T47D (cell line): ENCODE measurements at places on chromosomes 3 and 15.

DNA sequence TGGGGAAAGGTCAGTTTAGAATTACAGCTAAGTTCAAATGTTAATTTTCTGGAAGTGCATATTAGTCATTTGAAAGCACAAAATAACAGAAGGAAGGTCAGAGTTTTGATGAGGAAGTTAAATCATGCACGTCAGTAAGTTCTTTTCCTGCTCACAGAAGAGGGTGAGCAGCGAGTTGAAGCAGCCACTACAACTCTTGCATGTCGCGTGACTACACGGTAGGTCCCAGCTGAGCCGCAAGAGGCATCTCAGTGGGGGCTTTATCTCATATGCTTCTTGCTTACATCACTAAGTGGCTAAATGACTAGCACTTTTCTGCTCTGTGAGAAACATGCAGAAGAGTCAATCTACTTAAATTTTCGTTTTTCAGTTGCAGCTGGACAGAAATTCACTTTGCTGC lies 21.3 kb upstream of the SEC62 start:
- DNase-seq: no peak

DNA sequence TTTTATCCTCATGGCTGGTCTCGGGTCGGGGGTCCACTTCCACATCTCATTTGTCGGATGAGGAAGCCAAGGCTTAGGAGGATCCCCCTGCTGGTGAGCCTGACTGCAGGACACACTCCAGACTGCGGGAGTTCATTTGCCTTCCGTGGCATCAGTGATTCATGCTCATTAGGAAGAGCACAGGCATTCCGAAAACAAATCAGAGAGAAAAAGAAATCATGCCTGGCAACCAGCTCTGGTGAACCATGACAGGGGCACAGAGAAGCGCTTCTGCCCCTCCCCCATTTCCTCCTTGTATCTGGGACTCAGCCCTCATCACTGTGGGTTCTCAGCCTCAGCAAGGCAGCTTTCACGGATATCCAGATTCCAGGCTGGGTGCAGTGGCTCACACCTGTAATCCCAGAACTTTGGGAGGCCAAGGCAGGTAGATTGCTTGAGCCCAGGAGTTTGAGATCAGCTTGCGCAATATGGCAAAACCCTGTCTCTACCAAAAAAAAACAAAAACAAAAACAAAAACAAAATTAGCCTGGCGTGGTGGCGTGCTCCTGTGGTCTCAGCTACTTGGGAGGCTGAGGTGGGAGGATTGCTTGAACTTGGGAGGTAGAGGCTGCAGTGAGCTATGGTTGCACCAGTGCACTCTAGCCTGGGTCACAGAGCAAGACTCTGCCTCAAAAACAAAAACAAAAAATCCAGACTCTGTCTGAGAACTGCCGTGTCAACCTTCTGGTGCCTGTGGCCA lies 28.4 kb downstream of the IRAK2 start:
- DNase-seq: no peak

DNA sequence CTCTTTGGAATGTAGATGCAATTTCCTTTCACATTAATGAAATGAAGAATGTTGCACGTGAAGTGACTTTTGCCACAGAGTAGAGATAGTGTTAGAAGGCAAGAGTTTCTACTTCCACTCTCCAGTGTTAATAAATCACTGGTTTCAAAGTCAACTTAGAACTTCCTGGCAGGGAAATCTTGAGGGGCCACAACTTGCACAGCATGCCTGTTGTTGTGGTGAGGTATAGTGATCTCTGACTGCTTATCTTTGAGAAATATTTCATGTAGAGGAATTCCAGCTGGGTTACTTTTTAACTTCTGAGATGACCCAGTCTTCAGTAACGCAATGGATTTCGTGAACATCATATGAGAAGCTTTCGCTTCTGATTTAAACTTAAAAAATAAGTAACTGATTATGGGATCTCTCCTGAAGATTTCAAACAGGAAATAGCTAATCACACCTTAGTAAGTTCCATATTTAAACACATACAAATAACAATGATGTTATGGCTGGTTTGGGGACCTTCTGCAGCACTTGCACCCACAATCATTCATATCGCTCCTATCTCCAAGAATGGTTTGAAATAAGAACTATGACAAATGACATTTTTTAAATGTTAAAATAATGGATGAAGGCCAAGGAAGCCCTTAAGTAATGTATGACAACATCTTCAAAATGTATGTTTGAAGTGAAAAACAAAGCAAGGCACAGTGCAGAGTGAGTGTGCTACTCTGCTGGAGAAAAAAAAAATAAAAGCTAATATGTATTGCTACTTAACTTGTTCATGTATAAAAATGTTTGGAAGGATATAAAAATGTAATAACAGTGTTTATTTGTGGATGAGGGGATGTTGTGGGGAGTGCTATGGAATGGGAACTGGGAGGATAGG lies 726.5 kb upstream of the NECTIN3 start:
- no peak for DNase-seq

- no peak for DNase-seq
Observed at GRCh38 chr3:24191801-24192403, 246.8 kb downstream of the NR1D2 start.

DNA sequence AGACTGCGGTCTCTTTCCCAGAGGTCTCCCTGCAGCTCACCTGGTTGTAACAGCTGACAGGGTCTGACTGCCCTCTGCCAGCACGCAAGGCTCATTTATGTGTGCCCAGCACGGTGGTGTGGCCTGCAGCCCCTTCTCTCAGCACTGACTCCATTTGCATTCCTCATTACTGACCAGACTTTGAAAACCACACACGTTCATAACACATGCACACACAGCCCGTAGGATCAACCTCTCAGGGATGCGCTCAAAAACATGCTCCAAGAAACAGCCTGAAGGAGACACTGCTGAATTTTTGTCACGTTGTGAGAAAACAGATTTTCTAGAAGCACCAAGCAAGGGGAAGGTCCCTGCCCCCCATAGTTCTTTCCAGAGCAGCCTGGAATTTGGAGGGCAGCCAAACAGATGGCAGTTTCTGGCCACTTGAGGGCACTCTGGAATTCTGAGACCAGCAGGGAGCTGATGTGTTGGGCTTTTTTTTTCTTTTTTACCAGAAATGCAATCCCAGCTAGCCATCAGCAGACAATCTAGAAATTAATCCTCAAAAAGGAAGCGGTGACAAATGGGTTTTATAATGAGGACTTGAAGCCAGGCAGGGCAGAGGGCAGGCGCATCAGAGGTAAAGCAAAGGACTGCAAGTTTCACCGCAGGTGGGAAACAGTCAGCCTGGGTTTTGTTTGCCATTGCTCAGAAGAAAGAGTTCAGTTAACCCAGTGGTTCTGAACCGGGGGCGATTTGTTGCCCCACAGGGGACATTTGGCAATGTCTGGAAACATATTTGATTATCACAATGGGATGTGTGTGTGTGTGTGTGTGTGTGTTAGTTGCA lies 170.5 kb upstream of the PROK2 start:
- no peak for DNase-seq
